ENCODE measurements at places on chromosomes 3 and 15.

GRCh38 chr3:65811086-65811761 lies 227.5 kb downstream of the MAGI1 start:
- DNase-seq = no peak

DNA sequence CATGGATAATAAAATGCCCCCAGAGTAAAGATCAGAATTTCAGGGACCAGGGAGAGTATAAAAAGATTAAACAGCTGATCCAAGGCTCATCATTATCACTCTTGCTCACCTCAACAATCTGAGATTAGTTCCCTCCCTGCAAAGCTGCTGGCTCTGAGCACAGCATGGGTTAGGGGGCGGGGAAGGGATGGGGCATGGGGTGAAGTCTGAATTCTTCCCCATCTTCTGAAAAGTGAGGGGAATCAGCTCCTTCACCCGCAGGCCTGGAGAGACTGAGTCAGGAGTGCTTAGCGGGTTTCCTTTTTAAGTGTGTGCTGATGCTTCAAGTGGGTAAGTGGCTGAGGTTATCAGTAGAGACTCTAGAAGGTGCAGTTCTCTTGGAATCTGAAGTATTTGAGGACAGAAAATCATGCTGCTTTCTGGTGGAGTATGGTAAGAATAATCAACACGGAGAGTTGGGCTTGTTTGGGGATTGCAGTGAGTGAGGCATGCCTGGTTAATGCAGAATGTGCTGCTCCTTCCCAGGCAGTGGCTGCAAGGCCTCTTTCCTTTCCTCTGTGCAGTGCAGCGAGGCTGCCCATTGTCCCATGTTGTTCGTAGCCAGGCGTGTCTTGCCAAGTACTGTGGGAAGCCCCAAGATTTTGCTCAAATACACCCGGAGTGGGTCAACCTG lies 59.2 kb upstream of the TRAK1 start:
- no peak for DNase-seq

DNA sequence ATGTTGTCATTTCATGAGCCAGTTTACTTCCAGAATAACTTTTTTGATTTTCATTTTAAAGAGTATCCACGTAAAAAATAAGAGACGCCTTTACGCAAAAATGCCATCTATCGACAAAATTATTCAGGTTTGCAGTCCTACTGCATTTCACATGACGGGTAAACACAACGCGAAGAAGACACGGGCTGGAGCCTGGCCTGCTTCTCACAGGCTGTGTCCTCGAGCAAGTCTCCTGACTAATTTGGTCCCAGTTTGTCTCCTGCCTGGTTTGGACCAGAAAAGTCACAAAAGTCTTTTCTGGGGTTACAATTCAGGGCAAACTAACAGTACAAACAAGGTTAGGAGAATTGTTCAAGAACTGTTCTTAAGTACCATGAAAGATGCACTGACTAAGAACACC lies 51.7 kb downstream of the CHSY1 start:
- no peak for DNase-seq

DNA sequence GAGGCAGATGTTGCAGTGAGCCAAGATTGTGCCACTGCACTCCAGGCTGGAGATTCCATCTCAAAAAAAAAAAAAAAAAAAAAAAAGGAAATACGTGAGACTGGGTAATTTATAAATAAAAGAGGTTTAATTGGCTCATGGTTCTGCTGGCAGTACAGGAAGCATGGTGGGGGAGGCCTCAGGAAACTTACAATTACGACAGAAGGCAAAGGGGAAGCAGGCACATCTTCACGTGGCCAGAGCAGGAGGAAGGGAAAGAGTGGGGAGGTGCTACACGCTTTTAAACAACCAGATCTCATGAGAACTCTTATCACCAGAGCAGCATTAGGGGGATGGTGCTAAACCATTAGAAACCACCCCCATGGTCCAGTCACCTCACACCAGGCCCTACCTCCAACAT lies 138.2 kb upstream of the IL12A start:
- no peak for DNase-seq

DNA sequence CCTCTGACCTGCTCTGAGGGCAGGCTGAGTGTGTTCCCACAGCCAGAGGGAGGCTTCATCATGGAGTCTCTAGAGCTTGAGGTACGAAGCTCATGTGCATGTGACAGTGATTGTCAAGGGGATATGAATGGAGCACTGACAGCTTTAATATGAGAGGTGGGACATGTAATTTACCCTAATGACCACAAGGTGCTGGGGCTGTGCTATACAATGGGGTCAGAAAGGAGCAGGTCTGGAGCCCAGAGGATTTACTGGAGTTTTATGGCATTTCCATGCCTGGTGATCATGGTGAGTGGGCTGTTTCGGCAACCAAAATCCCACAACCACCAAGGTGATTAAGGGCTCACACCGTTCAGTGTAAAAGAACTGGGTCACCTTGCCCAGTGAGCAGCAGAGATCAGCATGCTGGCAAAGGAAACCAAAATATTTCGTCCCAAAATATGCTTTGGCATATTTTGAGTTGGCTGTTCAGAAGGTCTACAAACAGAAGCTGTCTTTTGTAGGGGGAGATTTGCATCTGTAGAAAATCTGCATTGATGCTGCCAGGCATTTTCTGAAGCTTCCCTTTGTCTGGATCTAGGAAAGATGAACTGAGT lies 40.1 kb upstream of the RASGRF1 start:
- no peak for DNase-seq

DNA sequence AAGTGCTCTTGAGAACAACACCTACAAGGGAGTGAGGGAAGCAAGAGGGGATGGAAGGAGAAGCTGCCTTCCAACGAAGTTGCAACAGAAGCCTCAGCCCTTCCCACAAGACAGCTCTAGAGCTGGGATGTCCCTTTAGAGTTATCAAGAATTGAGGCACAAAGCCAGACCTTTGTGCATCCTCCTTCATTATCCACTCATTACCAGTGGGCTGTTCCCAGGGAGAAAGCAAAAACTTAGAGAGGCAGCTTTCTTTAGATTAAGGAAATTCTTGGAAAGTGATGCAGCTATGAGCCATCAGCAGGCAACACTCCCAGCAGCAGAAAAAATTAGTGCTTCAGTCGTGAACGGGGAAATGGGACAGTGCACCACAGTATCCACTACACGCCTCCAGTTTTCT lies 10.6 kb upstream of the CD96 start:
- DNase-seq = no peak

GRCh38 chr15:100940767-100941379 lies 21.7 kb downstream of the LRRK1 start:
- DNase-seq = no peak

- DNase-seq = no peak
These were observed 13.6 kb upstream of the CSK start for GRCh38 chr15:74768099-74768770.

DNA sequence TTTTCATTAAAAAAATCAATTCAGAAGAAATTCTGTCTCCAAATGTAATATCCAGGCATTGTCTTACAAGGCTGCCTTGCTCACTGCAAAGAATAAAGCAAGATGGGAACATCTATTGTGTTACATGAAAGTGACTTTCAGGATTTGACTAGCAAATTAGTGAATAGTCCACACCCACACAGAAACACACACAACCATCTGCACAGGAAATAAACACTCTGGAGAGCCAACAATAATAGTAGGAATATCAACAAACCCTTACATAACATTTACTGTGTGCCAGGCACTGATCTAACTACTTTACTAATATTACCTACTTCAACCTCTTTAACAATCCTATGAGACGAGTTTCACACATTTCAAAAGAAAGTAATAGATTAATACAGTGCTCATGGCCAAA lies 28.9 kb upstream of the ZNF385D start:
- DNase-seq = no peak

DNA sequence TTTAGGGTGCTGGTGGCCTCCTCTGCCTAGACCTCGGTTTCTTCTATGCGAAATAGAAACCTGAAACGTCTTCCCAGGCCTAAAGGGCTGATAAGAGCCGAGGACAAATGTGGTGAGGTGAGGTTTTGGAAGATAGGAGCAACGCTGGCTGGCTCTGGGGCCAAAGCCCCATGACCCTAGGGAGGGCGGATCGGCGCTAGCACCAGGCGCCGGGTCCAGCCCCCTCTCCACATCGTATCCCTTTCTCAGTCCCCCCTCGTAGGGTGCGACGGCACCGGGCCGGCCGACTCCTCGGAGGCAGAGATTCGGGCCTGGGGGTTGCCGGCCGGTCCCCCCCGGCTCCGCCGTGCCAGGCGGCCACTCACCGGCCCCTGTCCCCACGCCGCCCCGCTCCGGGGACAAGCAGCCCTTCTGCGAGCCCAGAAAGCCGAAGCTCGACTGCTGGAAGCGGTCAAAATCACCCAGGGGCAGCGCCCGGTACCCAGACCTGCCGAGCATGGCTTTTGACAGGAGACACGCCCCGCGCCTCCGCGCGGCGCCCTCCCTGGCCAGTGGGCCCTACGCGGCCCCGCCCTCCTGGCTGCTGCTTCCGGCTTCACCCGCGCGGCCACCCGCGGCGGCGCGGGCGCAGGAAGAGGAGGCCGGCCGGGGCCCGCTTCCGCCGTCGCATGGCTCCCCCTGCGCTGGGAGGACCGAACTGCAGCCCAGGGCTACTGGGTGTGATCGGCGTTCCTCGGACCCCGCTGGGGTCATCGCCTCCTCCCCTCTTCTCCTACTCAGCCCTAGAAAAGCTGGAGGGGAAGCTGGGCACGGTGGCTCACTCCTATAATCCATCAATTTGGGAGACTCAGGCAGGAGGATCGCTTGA lies at the start of gene STOML1:
Gene STOML1, minus strand, starts transcription at position 570 of the 868 bp plus-strand sequence. Its CDS starts 72 bp downstream, at position 498.
- peak; percentile 89 for DNase-seq

GRCh38 chr3:61875976-61876671 lies 314.8 kb downstream of the PTPRG start:
- no peak for DNase-seq

DNA sequence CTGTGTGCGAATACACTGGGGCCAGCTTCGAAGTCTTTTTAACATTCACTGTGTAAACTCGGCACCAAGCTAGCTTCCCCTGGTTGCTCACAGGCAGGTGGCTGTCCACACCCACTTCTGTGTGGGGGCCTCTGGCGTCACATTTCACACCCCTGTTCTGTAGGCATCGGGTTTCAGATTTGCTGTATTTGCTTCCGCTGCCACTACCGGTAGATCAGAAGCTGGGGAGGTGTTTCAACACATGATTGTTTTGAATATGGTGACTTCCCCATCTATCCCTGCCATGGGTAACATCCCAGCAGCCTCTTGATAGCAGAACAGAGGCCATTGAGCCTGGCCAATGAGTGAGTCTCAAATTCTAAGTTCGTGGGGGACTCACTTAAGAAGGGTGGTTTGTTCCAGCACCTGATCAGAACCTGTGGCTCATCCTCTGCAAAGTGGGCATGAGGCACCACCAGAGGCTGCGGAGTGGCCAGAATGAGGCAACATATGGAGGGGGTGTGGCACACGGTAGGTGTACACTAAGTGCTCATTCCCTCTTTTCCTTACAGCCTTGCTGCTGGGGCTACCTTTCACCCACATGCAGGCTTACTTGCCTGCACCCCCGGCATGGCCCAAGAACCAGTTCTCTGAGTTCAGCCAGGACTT lies 61.5 kb downstream of the IQSEC1 start:
- DNase-seq = peak; percentile 65

GRCh38 chr3:72894976-72895552 lies 7.2 kb downstream of the GXYLT2 start:
- DNase-seq = no peak

DNA sequence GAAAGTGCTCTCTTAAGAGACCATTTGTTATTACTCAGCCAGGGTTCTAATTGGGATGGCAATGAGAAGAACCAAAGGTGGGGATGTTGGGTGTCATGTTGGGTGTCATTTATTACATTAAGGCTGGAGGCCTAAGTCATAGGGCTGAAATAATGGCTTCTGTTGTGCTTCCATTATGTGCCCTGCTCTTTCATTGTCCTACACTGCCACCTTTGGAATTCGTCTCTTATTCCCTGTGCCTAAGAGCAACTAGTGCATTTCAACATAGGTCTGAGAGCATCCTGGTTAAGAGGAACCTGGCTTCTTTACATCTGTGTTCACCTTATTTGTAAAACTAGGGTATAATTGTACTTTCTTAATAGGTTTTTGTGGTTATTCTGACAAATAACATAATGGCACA lies 32.2 kb downstream of the RIOX2 start:
- no peak for DNase-seq

GRCh38 chr15:57752840-57753239 lies 46.3 kb downstream of the POLR2M start:
- no peak for DNase-seq

GRCh38 chr15:91853948-91854638 lies 585 bp downstream of the SLCO3A1 start:
- no peak for DNase-seq

DNA sequence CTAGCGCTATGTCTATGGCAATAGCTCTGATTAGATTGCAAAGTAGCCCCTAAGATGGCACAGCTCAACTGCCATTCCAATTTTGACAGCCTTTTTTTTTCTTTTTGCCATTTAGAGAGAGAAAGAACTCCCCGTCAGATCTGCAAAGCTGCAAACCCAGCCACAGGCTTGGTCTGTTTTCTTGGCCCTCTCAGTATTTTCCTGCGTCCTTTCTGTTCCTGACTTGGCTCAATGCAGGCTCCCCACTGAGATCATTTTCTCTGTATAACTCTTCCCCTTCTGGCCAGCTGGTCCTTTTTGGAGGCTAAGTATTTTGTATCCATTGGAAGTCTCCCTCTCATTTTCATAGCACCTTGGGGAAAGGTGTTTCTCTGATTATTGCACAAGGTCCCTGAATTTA lies 386.7 kb downstream of the UNC13C start:
- no peak for DNase-seq

GRCh38 chr3:55893045-55893664 lies 406.0 kb upstream of the WNT5A start:
- DNase-seq = no peak

Data from stimulated activated CD8-positive, alpha-beta memory T cell treated with anti-CD3 and anti-CD28 coated beads, Interleukin-2, amount 100 ng/mL, for 1 hour (primary cell).